ENCODE measurements at places on chromosomes 7 and 10. TPM values are rescaled to one million over a fixed set of nuclear protein-coding genes. Genes with fewer than 3 reads are reported as not detected.
A peak's percentile ranks its signal among the peaks of the same experiment; 100 is the strongest.

DNA sequence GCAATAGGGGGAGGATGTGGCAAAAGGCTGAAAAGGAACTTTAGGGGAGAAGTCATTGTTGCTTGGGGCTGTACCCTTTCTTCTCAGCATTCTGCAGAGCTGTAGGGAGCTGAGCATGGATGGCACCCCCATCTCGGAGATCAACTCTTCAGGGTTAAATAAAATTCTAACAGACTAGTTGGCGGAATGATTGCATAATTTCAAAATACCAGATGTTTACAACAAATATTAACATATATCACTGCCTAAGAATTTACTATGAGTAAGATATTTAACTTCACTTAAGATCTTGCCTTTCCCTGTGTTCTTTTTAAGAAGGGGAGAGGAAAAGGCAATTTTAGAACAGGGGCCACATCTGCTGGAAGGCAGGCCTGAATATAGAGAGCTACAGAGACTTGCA is 509 bp upstream of the OR2F1 start:
- DNase-seq, result no peak

NET1 gene
- total RNA-seq, result 36.3 TPM

TRIL gene
- total RNA-seq, result 0.05 TPM

GRCh38 chr7:44849259-44849884 is 1.5 kb upstream of the H2AZ2 start:
- no peak for DNase-seq

NXPH1 gene
- not detected for total RNA-seq

- no peak for DNase-seq
These were observed 109.5 kb downstream of the PARP12 start for GRCh38 chr7:139953229-139953628.

GRCh38 chr7:36937754-36938563 is 213.7 kb upstream of the AOAH start:
- DNase-seq, result peak; percentile 63

DNA sequence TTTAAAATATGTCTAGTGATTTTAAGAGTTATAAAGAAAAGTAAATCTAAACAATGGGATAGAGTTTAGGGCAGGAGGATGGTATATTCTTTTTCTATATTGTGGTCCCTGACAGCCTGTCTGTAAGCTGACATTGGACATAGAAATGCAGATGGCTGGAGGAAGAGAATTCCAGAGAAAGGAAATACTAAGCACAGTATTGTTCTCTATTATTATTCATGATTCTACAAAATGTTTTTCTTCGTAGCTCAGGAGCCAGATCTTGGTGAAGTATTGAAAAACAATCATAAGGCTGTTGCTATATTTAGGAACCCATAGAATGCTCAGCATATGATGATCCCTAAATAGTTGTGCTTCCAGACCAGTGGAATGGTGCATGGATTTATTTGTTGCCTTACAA is 117.0 kb upstream of the FAM3C start:
- no peak for DNase-seq

ENTPD1 gene
- 395 TPM for total RNA-seq

GRCh38 chr7:135757719-135758411 is 9.3 kb upstream of the FAM180A start:
- DNase-seq, result no peak

DNA sequence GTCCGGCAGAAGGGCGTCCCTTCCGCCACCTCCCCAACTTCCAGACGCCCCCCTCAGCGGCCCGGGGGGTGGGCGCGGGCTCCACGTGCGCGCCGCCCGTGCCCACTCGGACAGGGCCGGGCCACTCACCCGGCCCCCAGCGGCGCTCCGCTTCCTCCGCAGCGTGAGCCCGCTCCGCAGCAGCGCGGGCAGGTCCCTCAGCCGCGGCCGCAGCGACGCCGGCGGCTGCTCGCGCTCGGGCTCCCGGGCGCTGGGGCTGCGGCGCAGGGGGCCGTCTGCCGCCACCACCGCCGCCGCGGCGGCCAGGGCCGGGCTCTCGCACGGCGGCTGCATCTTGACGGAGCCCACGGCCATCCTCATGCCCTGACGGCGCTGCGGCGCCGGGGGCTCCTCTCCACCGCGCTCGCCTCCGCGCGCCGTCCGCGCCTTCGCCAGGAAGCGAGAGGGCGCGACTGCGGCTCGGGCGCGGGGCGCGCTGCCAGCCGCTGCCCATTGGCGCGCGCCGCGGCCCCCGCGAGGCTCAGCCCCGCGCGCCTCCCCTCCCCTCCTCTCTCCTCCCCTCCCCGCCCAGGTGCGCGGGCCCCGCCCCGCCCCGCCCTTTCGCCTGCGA is at the start of gene RAPGEF5:
TSS of gene RAPGEF5 (minus strand) at position 454 of the 610 bp plus-strand sequence. CDS start at position 360, 94 bp downstream.
- no peak for DNase-seq

Measured in activated CD8-positive, alpha-beta memory T cell treated with anti-CD3 and anti-CD28 coated beads, Interleukin-2, amount 10 ng/mL, durations not matched to agents 7 days and 5 days (primary cell).